Hindlimb muscle (tissue), 1 donor: ENCODE measurements at places on chromosomes 16 and 17. TPM values are rescaled to one million over a fixed set of nuclear protein-coding genes. Genes with fewer than 3 reads are reported as not detected.
A peak's percentile ranks its signal among the peaks of the same experiment; 100 is the strongest.

The JMJD6 gene
- 23.6 TPM for polyA plus RNA-seq

The CACNG4 gene
- polyA plus RNA-seq = 10.0 TPM

The CHST5 gene
- not detected for polyA plus RNA-seq

DNA sequence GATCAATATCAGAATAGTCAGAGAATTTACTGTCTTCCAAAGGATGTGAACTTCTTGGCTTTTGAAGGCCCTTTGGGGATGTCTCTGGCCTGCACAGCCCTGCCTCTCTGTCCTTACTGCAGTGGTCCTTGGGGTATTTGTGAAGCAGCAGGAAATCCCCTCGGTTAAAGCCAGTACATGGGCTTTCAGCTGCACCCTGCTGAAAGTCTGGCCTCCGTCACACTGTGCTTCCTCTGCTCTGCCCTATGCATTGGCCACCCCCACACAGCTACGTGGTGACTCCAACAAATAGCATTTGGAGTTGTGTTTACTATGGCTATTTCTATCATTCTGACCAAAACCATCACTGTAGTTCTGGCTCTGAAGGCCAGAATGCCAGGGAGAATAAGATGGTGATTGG, 21.2 kb downstream of the SYCE1L start:
- no peak for DNase-seq

DNA sequence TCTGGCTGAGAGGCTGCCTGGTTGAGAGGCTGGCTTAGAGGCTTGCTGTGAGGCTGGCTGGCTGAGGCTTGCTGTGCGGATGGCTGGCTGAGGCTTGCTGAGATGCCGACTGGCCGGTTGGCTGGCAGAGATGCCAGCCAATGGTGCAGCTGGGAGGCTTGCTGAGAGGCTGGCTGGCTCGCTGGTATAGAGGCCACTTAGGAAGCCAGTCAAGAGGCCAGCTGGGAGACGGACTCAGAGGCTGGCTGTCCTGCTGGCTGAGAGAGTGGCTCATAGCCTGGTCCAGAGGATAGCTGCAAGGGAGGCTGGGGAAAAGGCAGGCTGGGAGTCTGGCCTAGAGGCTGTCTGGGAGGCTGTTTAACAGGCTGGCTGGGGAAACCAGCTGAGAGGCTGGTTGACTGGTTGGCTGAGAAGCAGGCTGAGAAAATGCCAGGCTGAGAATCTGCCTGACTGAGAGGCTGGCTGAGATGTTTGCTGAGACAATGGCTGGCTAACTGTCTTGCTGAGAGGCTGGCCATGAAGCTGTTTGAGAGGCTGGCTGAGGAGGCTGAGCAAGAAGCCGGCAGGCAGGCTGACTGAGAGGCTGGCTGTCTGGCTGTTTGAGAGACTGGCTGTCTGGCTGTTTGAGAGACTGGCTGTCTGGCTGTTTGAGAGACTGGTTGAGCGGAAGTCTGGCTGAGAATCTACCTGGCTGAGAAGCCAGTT, 37.5 kb upstream of the ACSM2B start:
- no peak for DNase-seq

GRCh38 chr17:4436846-4437245, 3.1 kb downstream of the SPNS3 start:
- no peak for DNase-seq

The NPIPB8 gene
- 2.6 TPM for polyA plus RNA-seq

The C16orf87 gene
- 24.4 TPM for polyA plus RNA-seq

DNA sequence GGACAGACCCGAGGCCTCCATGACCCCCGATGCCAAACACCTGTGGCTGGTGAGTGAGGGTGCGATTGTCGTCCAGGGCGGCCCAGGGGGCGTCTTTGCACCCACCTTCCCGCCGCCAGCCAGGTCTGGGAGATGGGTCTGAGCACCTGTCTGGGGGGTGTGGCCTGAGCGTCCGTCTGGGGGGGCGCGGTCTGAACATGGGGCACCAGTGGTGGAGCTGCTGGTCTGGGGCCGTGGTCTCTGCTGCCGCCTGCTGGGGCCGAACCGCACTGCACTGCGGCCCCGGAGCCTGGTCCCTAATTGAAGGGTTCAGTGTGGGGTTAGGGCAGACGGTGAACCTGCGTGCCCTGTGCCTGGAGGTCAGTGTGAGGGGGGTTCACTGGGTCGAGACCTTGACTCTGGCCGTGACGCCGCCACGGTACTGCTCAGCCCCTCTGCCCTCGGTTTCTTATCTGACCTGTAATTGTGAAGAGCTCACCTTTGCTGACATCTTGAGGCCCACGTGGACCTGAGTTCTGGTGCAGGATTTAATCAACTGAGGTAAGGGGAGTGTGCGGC, 12.6 kb upstream of the TCF25 start:
- peak; percentile 29 for DNase-seq

DNA sequence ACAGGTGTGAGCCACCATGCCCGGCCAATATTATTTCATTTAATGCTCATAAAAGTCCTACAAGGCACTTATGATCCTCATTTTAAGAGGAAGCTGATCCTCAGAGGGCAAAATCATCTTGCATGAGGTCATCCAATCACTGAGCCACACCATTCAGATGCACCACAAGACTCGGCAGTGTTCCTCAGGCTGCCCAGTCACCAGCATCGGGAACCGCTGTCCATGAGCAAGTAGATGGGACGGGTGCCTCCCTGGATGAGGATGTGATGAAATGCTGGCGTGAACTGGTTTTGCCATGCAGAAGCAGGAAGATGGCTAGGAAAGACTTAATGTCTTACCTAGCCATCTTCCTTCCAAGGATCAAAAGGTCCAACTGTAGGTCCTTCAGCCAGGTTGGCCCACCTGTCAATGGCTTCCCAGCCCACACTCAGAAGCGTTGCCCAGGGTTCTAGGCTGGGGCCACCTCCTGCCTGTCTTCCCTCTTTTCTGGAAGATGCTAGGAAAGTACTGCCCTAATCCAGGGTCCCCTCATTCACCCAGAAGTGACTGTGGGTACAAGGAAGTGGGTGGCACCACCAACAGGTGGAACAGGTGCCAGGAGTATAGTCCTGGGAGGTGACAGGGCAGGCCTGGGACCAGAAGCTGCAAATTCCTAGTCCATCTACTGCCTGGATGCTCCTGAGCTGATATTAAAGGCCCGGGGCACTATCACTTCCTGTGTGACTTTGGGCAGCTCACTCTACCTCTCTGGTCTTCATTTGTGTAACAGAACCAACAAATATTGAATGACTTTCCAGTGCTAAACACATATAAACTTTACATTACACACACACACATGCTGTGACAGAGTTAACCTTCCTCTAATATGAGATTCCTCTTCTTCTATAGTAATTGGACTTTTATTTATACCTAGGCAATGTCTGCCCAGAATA, 32.2 kb upstream of the CRYBA1 start:
- no peak for DNase-seq

DNA sequence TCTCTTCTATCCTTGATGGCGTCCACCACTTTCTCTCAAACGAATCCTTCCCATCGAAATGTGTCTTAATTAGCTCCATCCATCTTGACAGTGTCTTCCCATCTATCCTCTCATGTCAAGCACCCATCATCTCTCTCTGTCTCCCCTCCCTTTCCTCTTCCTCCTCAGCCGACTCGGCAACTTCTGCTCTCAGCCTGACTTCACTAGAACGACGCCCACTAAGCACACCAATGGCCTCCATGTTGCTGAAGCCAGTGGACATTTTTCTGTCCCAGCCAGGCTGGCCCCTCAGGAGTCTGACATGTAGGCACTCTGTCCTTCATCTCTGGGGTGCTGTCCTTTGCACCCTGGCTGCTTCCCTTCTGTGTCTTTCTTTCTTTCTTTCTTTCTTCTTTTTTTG, 2.5 kb upstream of the SPATA20 start:
- DNase-seq = no peak

DNA sequence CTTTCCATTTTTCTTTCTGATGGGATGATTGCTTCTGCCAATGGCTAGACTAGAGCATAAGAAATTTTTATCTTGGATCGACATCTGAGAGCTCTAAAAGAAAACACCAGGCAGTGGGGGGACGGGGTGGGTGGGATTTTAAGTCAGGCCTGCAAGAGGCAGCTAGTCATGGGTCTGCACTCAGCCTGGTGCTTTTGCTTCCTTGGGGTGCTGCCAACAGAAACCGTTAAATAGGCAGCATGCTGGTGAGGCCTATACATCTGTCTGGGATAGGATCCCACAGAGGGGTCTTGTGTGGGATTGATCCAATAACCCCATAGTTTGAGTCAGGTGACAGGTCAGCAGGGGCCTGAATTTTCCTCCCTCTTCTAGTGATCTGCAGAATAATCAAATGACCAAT, 26.9 kb downstream of the ZNRF1 start:
- DNase-seq = no peak

DNA sequence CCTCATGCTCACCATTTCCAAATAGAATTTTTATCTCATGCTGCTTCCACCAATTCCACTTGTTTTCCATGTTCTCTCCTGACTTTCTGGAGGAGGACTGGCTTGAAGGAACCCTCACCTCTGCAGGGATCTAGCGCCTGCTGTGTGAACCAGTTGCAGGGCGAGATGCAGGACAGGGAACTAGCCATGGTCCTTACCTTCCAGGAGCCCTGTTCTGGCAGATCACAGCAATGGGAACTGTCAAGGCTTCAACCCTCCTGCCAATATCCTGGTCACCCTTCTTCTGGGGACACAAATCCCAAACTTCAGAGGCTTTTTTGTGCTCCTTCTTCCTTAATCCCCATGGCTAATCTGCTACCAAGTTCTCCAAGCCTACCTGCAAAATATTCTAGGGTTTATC, 60.4 kb upstream of the MMP2 start:
- DNase-seq = no peak

DNA sequence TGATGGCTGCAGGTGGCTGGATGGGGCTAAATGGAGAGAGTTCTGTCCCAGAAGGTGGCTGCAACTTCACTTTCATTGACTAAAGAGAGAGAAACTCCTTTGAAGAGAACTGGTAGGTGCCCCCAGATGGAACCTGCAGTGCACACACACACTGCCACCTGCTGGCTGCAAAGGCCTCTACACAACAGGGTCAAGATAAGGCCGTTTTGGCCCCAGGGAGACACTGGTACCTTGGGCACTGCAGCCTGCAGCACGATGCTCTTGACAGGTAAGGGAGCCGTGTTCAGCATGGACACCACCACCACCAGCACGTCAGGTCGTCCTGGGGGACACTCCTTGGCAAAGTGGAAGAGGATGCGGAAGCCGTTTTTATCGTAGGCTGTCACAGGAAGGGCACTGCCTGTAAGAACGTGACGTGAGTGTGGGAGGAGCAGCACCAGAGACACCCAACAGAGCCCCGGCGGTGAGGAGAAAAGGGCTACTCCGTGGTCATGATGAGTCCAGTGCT, 22.7 kb downstream of the GGA3 start:
- no peak for DNase-seq

The NTN1 gene
- polyA plus RNA-seq = 4.4 TPM

GRCh38 chr16:30874244-30874820, 19.5 kb downstream of the BCL7C start:
- DNase-seq = no peak

The NPIPB9 gene
- 2.6 TPM for polyA plus RNA-seq

The TNK1 gene
- 0.66 TPM for polyA plus RNA-seq

DNA sequence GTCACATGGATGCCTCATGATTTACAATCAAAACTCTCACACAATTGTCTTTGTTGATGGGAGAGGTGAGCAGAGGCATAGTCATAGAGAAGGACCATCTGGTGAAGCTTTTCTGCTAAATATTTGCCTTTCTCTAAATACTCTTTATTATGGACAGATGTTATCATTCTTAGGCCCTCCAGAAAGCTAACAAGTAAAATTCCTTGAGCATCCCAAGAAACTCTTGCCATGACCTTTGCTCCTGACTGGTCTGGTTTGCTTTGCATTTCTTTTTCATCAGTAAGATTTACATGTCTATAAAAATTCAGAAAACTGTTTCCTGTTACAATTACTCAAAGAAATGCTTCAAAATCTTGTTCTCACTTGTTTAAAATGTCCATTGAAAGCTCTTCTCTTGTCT, 1336.6 kb upstream of the CDH8 start:
- no peak for DNase-seq

GRCh38 chr16:68645494-68646388, 631 bp downstream of the CDH3 start:
- no peak for DNase-seq

GRCh38 chr16:87603684-87604633, 1.7 kb downstream of the JPH3 start:
- no peak for DNase-seq

DNA sequence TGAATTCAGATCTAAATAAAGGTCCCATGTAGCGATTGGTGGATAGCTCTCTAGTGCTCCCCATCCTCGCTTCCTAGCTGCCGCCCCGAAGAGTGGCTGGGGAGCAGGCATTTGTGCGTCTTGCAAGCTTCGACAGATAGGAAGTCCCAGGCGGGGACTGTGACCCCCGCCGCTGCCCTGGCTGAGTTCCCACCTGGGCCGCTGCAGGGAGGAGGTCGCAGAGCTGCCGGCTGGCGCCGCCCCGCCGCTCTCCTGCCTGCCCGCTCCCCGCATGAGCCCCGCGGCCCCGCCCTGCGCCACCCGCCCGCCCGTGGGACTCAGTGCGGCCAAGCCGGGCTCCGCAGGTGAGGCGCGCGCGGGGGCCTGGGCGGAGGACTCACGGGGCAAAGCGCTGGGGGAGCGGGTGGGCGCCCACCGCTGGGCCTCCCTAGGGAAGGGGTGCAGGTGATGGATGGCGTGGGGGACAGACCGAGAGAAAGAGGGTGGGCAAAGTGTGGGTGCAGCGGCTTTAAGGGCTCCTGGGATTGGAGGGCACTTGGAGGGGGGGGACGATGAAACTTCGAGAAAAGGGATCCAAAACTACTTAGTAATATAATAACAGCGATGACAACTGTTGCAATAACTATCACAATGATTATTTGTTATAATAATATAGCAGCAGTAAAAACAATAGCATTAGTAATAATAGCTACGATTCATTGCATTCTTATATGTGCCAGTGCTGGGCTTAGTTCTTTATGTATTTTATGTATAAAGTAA, at the start of gene OTOA:
Gene OTOA (plus strand): TSS at position 80 of the 759 bp plus-strand sequence. CDS start 14,547 bp downstream, outside the sequence.
- DNase-seq = no peak

- peak; percentile 38 for DNase-seq
These were observed 791 bp upstream of the PLD6 start for GRCh38 chr17:17206913-17207335.

- no peak for DNase-seq
These were observed 15.2 kb downstream of the MRM3 start for GRCh38 chr17:797236-797840.

The CDH11 gene
- polyA plus RNA-seq = 41.9 TPM

The RNF213 gene
- polyA plus RNA-seq = 40.0 TPM

- no peak for DNase-seq
These were observed 18.0 kb upstream of the SPATA32 start for GRCh38 chr17:45279898-45280297.

The KCNJ12 gene
- polyA plus RNA-seq = 17.3 TPM

The KIF18B gene
- 8.8 TPM for polyA plus RNA-seq

DNA sequence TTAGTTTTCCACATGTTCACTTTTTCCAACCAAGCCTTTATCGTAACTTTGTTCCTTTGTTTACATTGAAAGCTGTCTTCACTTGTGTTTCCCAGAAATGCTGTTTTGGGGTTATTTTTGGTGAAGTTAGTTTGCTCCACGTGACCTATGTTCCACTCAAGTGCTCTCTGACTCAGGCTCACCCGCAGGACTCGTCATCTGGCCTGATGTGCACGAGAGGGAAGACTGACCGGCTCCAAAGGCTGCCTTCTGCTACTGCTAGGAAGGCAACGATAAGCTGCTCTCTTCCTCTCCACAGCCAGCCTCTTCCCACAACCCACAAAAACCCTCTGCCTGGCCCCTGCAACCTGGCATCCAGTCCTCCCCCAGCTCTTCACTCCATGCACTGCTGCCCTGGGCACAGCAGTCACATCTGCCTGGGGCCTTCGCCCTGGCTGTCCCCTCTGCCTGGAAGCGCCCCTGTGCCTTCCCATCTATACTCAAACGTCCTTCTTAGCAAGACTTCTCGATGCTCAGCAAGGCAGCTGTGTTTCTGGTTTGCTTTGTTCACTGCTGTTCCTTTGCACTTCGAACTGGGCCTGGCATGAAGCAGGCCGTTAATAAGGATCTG, 28.0 kb downstream of the ZCCHC14 start:
- peak; percentile 71 for DNase-seq

- DNase-seq = peak; percentile 13
These were observed 30.3 kb downstream of the CPSF4L start for GRCh38 chr17:73231395-73231794.
